ENCODE measurements at places on chromosomes 5 and 9. TPM values are rescaled to one million over a fixed set of nuclear protein-coding genes. Genes with fewer than 3 reads are reported as not detected.
A peak's percentile ranks its signal among the peaks of the same experiment; 100 is the strongest.

HRCT1 gene
- 14.2 TPM for total RNA-seq

DAB2IP gene
- 75.4 TPM for total RNA-seq

FOXD4L5 gene
- 0.45 TPM for total RNA-seq

GRCh38 chr5:33582417-33582816 lies 141.7 kb downstream of the TARS1 start:
- DNase-seq: no peak

RABEPK gene
- total RNA-seq: 14.3 TPM

DNA sequence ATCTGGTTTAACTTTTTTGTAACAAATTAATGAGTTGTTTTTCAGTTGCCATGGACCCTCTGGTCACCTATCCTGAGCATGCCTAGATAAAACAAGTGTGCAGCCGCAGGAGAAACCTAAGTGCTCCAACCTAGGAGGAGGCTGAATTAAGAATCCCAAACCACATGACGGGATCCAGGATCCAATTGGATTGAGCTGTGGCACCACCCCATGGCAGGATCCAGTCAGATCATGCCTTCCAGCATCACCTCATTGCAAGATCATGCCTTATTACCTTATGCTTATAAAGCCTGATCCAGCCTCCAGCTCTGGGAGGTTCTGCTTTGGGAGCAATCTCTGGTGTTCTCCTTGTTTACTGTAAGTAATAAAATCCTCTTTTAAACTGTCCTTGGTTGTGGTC lies 662.0 kb downstream of the TLR4 start:
- no peak for DNase-seq

- no peak for DNase-seq
Observed at GRCh38 chr9:129164246-129164930, 13.7 kb downstream of the IER5L start.

- DNase-seq: no peak
Observed at GRCh38 chr9:112274600-112274999, 58.8 kb downstream of the PTBP3 start.

DNA sequence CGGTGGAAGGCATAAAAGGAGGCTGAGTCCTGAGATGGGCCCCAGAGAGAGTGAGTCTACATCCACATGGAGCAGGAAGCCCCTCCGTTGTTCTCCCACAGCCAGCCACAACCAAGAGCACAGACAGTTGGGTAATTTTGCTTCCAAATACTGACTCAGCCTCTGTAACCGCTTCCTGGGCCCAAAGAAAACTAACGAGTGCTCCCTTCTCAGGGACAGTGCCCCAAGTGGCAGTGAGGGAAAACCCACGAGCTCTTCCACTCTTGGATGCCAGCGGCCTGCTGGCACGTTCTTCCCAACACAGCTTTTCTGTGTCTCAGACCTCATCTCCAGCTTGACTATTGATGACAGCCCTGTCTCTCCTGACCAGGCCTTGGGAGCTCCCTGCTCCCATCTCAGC lies 207.6 kb downstream of the FSTL4 start:
- no peak for DNase-seq

DNA sequence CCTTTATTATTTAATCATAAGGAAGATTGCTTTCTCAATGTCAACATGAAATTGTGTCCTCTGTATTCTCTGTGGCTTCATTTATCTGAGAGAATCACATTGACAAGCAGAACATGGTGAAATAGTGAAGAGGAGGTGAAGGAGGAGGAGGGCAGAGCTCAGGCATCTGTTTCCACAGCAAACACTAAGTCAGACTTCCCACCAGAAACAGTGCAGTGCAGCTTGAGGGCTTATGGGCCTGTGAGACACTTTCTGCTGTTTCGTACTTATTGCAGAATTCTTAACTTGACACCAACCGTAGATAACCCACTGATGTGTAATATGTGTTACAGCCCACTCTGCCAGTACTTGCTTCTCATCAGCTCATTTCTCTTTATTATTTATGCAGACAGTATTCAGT lies 386.3 kb downstream of the DIRAS2 start:
- no peak for DNase-seq

ORM1 gene
- total RNA-seq: not detected

- no peak for DNase-seq
Observed at GRCh38 chr5:88145611-88146467, 122.8 kb downstream of the TMEM161B start.

DNA sequence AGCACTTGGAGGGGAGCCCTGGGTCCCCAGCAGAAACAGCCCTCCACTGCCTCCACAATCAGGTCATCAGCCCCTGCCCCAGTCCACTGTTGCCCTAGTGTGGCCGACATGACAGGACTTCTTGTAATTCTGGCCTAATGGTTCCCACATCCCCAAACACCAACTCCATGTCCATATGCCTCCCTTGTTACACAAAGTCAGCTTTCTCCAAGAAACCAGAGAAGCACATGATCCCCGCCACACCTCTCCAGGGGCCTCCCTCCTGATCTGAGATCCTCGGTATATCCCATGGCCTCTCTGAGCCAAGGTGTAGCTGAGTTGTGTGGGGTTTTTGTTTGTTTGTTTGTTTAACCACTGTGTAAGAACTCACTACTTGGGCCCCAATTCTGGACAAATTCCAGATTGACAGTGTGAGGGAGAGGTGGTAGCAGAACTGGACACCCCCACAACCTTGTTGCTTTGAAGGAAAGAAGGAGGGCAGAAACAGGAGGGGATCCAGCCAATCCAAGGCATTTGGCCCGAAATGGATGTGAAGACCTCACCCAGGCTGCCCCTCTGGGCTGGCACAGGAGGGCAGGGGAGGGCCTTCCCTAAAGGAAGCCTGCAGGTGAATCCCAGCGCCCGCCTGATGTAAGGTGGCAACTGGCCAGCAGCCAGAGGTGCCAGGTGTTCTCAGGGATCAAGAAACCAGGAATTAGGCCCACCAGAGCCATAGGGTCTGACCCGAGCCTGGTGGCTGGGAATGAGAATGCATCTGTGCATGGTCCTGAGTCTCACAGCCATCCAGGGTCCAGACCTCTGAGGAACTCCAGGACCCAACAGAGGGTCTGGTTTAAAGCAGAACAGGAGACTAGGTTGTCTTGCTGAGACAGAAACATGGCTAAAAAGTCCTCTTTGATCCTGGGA lies 13.4 kb downstream of the IRF1 start:
- no peak for DNase-seq

DNA sequence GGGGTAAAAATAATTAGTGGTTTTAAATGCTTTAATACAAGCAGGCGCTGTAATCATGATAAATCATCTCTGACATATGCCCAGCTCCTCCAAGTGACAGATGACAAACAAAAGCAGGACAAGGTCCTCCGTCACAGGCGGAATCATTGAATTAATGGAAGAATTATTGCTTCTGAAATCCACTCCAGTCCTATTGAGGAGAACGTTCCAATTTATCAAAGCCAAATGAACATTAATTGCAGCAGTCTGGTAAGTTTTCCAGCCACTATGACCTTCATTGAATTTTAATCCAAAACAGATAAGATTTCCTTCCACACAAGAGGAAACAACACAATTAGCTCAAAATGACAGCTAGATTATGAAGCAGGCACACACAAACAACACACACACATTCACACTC lies 136.8 kb downstream of the ASTN2 start:
- DNase-seq: no peak

DNA sequence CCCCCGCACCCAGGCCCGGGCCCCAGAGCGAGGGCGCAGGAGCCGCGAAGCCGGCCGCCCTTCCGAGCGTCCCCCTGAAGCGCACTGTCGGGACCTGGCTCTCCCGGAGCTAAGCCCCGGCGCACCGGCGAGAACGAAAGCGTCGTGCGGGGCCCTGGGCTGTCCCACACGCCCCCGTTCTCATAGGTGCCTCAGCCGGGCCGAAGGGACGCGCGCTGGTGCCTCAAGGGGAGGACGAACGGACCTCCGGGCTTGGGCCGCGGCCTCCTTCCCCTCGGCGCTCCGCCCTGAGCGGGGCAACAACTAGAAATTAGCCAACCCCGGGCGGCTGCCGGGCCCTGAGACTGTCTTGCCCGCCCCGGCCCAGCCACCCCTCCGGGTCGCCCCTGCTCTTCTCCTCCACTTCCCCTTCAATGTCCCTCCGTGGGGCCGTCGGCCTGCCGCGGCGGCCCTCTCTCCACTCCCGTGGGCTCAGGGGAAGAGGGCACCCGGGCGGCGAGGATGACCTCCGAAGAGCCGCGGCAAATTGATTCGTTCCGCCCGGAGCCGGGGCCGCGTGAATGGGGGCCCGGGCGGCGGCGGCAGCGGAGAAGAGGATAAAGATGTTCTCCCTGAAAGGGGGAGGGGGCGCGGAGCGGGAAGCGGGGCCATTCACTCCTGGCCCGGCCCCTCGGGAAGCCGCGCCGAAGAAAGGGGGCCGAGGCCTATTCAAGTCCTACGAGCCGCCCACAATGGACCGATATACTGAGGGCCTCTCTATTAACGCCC lies 3.5 kb upstream of the PRDM12 start:
- no peak for DNase-seq

PLAC8L1 gene
- total RNA-seq: not detected

DNA sequence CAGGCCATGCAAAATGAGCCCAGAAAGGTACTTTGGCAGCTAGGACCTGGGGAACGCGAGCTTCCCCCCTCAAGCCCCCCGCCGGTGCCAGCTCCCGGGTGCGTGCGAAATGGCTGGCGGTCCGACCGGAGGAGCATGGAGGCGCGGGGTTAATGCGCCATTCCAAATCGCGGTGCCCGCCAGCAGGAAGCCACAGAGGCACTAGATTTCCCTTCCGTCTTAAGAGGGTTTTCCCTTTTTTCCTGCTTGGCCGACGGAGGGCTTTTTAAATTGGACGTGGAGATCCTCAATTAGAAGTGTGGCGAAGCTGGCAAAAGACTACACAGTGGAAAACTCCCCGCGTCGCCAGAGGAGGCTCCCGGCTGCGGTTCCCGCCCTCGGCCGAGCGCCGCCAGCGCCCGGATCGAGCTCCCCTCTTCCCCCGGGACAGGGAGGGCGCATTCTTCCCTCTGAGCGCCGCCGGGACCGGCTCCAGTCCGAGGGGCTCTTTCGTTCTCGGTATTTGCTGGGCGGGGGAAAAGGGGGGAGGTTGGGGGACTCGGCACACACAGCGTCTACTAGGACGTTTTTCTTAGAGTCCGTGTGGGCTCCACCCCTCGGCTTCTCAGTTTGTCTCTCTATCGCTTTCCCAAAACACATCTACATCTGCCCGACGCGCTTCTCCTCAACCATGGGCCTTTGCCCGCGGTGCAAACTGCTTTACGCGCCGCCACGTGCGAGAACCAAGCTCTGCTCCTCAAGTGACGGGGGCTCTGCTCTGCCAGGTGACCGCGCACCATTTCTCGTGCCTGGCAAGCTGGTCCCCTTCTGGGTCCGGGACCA lies 3.0 kb downstream of the GDNF start:
- no peak for DNase-seq

ZDHHC11B gene
- 5.9 TPM for total RNA-seq

OMD gene
- total RNA-seq: 36.4 TPM

- DNase-seq: peak; percentile 82
Observed at GRCh38 chr9:124941679-124942561, 1.0 kb upstream of the GOLGA1 start.

DNA sequence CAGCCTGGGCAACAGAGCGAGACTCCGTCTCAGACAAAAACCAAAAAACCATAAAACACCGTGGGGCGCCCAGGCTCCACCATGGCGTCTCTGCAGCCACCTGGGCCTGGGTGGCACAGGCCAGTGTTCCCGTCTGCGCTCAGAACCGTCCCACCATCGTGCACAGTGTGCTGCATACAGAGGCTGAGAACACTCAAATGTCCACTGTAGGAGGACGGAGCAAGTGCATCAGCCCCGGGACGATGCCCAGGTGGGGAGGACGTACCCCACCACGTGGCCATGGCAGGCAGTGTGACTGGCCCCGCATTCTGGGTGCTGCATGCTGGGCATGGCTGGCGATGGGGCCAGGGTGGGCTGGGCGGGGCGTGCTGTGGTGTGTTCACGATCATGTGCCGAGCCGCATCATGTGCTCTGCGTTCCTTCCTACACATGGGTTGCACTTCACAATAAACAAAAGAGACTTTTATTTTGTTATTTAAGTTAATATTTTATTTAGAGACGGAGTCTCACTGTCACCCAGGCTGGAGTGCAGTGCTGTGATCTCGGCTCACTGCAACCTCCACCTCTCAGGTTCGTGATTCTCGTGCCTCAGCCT lies 37.8 kb downstream of the EXD3 start:
- no peak for DNase-seq

DNA sequence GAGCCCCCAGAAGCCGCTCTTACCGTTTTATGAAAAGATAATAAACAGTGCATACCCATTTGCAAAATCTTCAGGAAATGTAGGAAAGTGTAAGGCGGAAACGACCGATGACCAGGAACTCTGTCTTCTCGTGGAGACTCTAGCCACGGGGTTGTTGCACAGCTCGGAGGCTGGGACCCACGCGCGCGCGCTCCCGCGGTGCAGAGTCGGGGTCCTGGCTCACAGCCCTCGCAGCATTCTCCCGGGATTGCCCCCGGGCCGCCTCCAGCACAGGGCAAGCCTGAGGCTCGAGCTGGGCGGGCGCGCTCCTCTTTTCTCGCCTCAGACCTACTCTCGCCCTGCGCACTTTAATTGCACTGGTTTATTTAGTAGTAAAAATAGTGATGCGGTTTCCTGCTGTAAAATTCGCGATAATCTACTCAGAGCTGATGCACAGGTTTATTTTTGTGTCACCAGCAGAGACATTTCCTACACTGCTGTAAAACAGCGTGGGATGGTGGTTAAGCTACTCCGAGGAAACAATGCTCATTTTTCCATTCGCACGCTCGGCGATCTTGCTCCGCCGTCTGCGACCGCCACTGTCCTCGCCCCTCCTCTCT lies 15.5 kb downstream of the TRIM7 start:
- DNase-seq: peak; percentile 84

DNA sequence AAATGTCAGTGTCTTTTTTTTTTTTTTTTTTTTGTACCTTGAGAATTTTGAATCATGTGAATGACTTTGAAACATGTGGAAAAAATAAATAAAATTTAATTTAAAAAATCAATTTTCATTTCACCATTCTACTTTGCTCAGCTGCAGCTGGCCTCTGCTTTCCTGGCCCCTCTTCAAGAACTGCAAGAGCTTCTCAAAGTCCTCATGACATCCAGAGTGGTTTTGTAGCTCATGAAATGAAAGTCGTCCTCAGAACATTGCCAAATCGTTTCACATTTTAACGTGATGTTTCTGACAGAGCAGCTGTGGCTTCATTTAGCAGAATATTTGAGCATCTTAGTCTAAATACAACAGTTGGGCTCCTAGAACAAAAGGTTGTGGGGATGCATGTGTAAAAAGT lies 47.9 kb upstream of the TMEM215 start:
- DNase-seq: no peak

- no peak for DNase-seq
Observed at GRCh38 chr9:109181284-109181683, 14.2 kb upstream of the FRRS1L start.

DNA sequence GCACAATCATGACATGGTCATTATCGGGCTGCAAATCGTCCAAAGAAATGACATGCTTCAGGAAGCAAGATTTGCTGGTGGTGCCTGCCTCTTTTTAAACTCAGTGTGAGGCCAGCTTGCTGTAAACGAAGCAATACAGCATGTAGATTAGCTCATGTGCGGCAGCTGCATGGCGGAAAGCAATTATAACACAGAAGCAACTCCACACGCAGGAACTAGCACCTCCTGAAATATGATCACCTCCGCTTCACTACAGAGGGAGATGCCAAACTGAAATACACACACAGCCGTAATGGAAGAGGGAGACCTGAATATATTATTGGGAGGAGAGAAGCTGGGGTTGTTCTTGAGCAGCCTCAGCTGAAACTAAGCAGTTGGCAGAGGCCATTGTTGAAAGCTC lies 312.5 kb downstream of the PSAT1 start:
- no peak for DNase-seq

Measured in aorta (tissue), 5 donors.